ENCODE measurements at places on chromosomes 6 and 20. TPM values are rescaled to one million over a fixed set of nuclear protein-coding genes. Genes with fewer than 3 reads are reported as not detected.

GRCh38 chr20:45095805-45096238, 5.1 kb downstream of the KCNS1 start:
- no peaks in the 10 kb centered on the region for H3K27me3 ChIP-seq
- H3K4me1 ChIP-seq, result peaks cover 6% of the 10 kb centered on the region
- no peak overlapping the region for H3K27ac ChIP-seq

GRCh38 chr6:74596588-74596987, 609.3 kb downstream of the COL12A1 start:
- no peak overlapping the region for H3K27ac ChIP-seq
- no peaks in the 10 kb centered on the region for H3K4me1 ChIP-seq
- H3K36me3 ChIP-seq, result no peaks in the 10 kb centered on the region
- no peaks in the 10 kb centered on the region for H3K27me3 ChIP-seq
- no peak for DNase-seq

OTOR gene
- total RNA-seq, result not detected

DNA sequence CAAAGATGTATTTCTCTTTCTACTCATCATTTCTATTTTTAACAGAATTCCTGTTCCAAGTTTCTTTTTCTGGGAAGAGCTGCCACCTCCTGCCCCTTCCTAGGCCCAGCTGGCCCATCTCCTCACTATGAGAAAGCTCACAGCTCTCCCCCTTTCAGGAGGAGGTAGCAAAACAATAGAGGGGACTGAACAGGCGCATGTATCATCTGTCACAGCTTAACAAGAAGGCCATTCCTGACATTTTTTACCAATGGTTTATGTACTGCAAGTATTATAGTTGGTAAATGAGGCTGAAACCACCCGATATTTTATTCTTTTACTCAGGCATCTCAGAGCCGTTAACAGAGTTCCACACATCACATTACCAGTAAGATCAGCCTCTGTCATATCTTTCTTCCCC, 103.7 kb upstream of the MTHFD1L start:
- H3K4me3 ChIP-seq, result no peak overlapping the region
- no peaks in the 10 kb centered on the region for H3K4me1 ChIP-seq
- H3K27me3 ChIP-seq, result no peaks in the 10 kb centered on the region
